Lower lobe of right lung (tissue), 2 donors: ENCODE measurements at places on chromosomes 12 and 14. TPM values are rescaled to one million over a fixed set of nuclear protein-coding genes. Genes with fewer than 3 reads are reported as not detected.

GRCh38 chr12:3662521-3662921 lies 90.4 kb downstream of the CRACR2A start:
- no peak for DNase-seq
- no peaks in the 10 kb centered on the region for H3K27me3 ChIP-seq
- peaks cover 7% of the 10 kb centered on the region for H3K36me3 ChIP-seq
- H3K4me3 ChIP-seq: no peak overlapping the region
- H3K4me1 ChIP-seq: no peaks in the 10 kb centered on the region

HELB gene
- total RNA-seq: 6.4 TPM

KRT5 gene
- total RNA-seq: 0.65 TPM

C12orf50 gene
- total RNA-seq: not detected

DEPDC4 gene
- total RNA-seq: 2.0 TPM

SLC6A13 gene
- total RNA-seq: 5.0 TPM
